Stimulated activated CD8-positive, alpha-beta memory T cell treated with anti-CD3 and anti-CD28 coated beads, Interleukin-15, amount 100 ng/mL, for 4 hours (primary cell): ENCODE measurements at places on chromosomes 4 and X.

DNA sequence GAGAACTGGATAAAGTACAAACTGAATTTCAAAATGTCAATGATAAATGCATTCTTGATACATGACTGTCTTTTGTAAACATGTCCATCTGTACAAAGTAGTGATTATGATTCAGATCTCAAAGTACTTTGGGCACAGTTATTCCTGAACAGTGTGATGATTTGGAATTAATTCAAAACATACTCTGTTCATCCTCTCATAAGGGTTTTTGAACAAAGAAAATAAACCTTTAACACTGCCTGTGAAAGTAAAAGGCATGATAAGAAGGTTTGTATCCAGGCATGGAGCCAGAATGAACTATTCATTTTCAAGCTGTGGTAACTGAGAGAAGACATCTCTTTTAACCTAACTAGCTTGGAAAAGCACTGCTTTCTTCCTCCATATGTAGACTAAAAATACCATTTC lies 883 bp upstream of the KLHL4 start:
- DNase-seq = no peak

GRCh38 chr4:79673898-79674297 lies 265.9 kb upstream of the GK2 start:
- DNase-seq = no peak

GRCh38 chr4:150302553-150302952 lies 224.3 kb downstream of the DCLK2 start:
- DNase-seq = no peak

DNA sequence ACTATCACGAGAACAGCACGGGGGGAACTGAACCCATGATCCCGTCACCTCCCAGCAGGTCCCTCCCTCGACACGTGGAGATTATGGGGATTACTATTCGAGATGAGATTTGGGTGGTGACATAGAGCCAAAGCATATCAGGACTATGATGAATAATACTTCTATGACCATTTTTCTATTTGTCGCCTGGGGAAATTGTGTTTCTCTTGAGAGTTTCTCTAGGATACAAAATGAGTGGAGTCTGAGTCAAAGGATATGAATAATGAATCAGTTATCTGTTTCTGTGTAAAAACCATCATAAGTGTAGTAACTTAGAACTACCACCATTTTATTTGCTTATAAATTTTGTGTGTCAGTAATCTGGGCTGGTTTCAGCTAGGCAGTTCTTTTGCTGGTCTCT lies 533.0 kb upstream of the ARX start:
- no peak for DNase-seq

DNA sequence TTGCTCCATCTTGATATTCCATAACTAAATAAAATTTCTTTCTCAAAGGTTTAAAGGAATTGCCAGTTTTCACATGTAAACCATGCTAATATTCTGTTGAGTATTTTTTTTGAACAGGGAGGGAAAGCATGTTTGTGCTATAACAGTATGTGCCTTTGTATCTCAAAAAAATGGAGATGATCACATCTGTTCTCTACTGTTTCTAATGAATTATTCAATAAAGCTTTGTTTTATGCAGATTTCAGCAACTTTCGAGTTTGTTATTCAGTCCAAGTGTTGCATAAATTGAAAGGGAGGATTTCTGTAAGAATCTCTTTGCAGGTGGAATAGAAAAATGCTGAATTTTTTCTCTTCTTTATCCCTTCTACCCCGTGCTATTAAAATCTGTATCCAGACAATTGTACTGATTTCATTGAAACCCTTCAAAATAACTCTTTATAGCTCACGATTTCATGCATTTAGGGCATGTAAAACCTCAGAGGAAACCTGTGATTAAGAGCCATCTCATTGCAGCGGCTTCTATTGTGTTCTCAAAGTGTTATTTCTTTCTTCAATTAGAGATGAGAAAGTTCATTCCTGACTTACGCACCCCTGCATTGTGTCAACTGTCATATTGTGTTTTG lies 42.1 kb downstream of the NEIL3 start:
- no peak for DNase-seq

- no peak for DNase-seq
Measured at GRCh38 chrX:104762641-104763040, 196.6 kb downstream of the IL1RAPL2 start.
